D721Med (cell line): ENCODE measurements at places on chromosomes 1 and 21.

DNA sequence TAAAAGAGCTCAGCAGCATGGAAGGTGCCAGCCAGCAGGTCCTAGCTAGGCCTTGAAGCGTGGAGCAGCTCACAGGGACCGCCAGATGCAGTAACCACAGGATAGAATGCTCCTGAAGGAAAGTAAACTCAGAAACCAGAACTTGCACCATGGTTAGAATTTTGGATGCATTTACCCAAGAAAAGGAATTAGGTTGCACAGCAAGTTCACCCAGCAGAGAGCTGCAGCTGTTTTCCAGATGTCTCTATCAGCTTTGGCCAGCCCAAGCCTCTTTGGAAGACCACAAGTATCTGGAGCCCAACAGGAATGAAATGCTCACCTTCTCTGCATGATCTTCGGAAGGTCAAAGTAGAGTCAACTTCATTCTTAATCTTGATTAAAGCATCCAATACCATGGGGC, 21.0 kb upstream of the ATP13A2 start:
- no peak for DNase-seq

DNA sequence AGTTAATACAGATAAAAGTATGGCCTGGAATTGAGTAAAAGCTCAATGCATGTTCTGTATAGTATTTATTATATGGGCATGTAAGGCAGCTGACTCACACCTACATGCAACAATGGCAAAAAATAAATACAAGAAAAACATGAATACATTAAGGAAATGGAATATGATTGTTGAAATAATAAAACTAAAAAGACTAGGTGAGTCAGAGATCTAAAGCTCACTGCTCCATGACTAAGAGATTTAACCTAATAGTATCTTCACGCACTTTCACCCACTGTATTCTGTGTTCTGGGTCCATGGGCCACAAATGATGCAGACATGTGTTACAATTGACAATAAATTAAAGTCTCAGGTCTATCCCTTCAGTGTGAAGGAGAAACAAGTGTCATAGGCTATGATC, 607.0 kb downstream of the AGBL4 start:
- DNase-seq, result no peak

- DNase-seq, result no peak
These were observed 12.3 kb downstream of the IGSF21 start for GRCh38 chr1:18119771-18120377.

- DNase-seq, result no peak
These were observed 228.6 kb upstream of the LYPLAL1 start for GRCh38 chr1:218945050-218945449.

DNA sequence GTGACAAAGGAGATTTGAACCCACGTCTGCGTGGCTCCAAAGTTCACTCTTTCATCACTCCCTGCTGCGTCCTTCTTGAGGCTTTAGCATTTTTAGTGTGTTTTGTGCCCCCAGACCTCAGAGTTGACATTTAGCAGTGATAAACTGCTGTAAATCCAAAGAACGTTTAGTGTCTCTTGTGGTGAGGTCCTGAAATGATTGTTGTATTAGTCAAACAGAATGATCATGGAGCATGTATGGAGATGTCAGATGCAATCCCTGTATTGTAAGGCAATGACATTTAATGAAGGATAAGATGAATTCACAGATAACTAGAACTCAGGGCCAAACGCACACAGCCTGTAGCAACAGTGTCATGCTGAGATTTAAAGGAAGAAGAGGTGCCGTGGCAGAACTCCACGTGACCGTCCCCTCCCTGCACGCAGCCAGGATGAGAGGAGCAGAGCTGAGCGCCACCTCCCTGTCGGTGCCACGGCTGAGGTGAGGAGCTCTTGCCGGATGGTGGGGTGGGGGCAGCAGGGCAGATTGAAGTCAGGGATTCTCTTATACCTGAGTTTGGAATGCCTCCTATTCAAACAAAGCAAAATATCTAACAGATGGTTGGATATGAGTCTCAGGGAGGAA, 30.1 kb downstream of the NTPCR start:
- DNase-seq, result no peak

GRCh38 chr1:206461602-206462455, 8.4 kb upstream of the IKBKE start:
- peak; percentile 77 for DNase-seq

DNA sequence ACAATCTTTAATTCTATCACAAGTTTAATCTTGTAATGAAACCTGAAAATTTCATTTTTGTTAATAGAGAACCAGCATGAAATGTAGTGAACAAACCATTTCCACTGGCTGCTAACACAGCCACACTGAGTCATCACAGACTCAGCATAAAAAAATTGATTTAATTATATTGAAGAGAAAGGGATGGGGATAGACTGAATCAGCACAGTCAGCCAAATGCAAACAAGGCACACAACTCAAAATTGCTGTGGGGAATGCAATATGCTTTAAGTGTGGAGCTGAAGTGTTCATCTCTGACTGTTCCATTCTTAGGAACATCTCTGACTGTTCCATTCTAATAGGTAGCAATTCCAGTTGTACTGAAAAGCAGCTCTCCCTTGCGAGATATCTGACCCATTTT, 299.8 kb downstream of the MRPL39 start:
- no peak for DNase-seq

GRCh38 chr1:39344394-39345154, 140.1 kb downstream of the MACF1 start:
- no peak for DNase-seq

- no peak for DNase-seq
These were observed 180.4 kb downstream of the SLC44A5 start for GRCh38 chr1:75430526-75430925.

GRCh38 chr1:12339811-12340543, 110.1 kb downstream of the VPS13D start:
- no peak for DNase-seq

DNA sequence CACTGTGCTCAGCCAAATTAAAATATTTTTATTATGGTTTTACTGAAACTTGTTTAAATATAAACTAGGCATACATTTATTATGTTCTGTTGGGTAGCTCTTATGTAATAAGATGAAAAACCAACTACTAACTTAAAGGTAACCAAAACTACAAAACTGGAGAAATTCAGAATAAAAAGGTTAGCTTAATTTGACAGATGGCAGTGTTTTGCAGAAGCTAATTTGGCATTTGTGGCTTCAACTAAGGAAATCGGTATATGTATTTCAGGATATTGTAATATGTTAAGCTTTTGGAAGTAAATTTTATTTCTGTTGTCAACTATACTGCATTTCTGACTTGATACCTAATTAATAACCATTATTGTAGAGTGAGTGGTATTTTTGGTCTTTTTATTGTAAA, 18.8 kb downstream of the USP25 start:
- DNase-seq, result no peak

DNA sequence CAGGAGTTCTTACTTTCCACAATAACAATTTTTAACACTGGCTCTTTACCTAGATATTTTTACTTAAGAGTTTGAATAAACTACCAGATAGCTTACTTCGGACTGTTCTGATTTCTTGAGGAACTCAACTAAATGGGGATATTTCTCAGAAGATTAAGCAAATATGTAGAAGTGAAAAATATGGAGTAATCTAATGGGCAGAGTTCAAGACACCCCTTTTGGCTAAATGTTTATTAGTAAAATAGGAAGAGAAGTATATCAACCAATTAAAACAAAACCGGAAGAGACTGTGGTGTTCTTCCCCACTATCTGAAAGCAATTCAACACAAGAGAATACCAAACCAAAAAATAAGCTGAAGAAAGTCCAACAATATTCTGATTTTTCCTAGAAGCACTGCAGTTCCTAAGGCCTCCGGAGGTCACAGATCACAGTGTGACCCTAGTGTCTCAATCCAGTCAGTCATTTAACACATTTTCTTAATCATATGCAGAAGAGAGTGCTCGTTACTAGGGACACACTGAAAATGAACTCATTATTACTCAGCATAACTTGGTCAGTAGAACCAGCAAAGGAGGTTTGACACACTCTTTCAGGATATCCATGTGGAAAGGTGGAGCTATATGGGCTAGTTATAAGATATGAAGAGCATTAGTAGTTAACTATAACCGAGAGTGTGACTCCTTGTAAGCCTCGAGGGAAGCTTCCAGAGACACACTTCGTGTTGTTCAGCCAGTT, 5.2 kb downstream of the SIPA1L2 start:
- no peak for DNase-seq

GRCh38 chr1:222167111-222167510, 380.8 kb downstream of the HHIPL2 start:
- DNase-seq, result peak; percentile 17

DNA sequence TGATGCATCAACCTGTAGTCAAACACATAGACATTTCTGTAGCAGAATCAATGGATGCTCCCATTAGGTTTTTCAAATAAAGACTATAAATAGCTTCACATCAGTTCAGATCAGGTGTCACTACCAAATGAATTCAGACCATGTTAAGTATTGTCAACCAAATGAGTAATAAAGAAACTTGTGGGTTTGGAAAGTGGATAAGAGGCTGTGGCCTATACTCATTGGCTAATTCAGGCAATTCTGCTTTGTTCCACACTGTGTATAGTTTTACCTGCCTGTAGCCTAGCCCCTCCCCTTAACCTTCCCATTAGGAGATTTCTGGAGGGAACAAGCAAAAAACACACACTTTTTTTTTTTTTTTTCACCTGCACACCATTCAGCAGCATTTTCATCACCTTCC, 321.2 kb downstream of the HLX start:
- no peak for DNase-seq

DNA sequence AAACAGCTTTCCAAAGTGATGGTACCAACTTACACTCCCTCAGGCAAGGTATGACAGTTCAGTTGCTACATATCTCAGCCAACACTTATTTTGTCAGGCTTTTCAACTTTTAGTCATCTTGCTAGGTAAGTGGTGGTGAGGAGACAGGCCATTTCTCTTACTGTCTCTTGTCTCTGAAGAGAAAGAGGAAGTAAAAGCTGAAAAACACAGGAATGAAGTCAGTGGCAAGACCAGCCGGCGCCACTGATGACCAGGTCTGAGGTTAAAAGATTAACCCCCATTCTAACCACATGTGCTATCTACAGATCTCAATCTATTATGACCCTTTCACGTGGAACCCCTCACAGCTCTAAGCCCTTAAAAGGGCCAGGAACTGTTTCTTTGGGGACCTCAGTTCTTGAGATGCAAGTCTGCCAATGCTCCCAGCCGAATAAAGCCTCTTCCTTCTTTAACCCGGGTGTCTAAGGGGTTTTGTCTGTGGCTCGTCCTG, 4.2 kb downstream of the ADCY10 start:
- DNase-seq, result no peak

GRCh38 chr1:73886716-73887115, 311.3 kb downstream of the LRRIQ3 start:
- DNase-seq, result no peak

DNA sequence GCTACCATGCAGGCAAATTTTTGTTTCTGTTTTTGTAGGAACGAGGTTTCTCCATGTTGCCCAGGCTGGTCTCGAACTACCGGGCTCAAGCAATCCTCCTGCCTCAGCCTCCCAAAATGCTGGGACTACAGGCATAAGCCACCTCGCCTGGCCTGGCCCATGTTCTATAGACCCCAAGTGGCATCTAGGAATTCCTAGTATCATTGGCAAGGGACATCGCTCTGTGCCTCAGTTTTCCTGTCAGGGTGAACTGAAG, 14.5 kb downstream of the NES start:
- DNase-seq, result no peak

DNA sequence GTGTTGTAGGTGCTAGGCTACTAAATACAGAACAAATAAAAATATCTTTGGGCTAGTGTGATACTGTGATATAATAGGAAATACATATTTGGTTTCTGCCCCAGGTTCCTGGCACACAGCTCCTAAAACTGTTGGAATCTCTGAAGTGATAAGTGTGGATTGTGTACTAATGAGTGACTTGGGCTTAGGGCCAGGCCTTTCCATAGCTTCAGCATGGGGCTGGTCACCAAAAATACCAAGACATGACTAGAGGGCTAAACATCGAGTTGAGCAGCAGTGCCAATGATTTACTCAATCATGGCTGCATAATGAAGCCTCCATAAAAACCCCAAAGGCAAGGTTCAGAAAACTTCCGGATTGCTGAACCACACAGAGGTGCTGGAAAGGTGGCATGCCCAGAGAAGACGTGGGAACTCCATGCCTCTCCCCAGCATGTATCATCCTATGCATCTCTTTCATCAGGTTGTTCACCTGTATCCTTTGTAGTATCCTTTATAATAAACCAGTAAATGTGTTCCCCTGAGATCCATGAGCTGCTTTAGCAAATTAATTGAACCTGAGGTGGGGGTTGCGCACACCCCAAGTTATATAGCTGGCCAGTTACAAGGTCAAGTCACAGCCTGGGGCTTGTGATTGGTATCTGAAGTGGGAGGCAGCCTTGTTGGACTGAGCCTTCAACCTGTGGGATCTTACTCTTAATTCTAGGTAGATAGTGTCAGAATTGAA, 51.6 kb downstream of the ZMYM4 start:
- no peak for DNase-seq

DNA sequence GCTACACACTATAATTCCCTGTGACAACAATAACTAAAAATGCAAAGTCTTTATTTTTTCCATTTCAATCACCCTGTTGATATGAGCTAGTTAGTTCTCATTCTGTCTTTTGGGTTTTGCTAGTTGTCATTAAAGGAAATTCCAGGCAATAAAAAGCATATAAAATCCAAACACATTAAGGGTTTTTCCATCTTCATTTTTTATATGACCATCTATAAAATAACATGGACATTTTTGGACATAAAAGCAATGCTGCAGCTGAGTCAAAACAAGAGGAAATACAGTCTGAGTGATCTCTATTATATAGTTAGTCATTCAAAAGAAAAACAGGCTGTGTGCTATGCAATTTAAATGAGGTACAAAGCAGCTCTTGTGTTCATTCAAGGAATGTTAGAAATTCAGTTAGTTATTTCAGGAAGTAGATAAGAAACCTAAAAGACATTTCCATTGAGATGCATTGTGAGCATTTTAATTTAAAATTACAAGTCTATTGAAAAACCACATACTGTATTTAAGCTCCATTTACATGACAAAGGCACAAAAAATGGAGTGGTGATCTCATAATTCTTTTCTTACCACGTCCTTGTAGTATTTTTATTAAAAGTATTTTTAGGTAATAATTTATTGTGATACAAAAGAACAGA, 67.3 kb upstream of the BCL10 start:
- no peak for DNase-seq

GRCh38 chr21:25760061-25760460, 25.3 kb downstream of the GABPA start:
- DNase-seq, result no peak

- DNase-seq, result no peak
These were observed 473.2 kb downstream of the DSCAM start for GRCh38 chr21:40373761-40374160.

DNA sequence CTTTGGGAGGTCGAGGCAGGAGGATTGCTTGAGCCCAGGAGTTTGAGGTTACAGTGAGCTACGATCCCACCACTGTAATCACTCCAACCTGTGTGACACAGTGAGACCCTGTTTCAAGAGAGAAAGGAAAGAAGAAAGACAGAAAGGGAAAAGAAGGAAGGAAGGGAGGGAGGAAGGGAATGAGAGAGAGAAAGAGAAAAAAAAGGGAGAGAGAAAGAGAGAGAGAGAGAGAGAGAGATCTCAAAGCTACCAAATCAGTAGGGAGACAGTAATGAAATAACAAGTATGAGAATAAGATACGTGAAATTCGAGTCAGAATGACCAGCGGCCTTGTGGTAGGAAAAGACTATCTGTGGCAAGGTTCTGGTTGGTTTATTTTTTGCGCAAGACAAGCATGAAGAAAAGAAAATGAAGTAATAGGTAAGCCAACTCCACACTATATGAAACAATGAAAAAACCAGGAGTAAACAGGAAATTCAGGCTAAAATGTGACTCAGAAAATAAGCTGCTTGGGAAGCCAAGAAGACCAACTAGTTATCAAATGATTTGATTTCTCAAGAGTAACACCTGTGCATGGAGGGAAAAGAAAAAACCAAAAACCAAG, 8.9 kb downstream of the MTF1 start:
- DNase-seq, result no peak
